NCI-H187 (cell line): ENCODE measurements at places on chromosomes 7 and 10.

DNA sequence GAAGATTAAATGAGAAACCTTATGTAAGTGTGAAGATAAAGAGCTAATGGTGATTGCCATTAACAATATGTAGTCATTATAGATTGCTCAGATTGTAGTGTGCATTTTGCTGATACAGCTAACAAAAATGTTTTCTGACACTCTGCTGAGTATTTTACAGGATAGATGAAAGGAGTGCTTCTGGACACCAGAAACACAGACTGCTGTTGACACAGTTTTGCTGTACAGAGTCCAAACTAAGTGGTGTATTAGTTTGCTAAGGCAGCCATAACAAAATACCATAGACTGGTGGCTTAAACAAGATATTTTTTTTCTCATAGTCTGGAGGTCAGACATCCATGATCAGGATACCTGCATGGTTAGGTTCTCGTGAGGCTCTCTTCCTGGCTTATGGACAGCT, 2.2 kb downstream of the SMC3 start:
- DNase-seq = no peak

GRCh38 chr7:137942484-137943115, 59.3 kb downstream of the CREB3L2 start:
- no peak for DNase-seq

- no peak for DNase-seq
These were observed 8.3 kb upstream of the LOXL4 start for GRCh38 chr10:98276311-98276710.

GRCh38 chr7:114653364-114654088, 238.9 kb downstream of the FOXP2 start:
- peak; percentile 83 for DNase-seq

- no peak for DNase-seq
These were observed 58.5 kb downstream of the GRID1 start for GRCh38 chr10:86308056-86308455.

GRCh38 chr7:152516216-152516615, 80.4 kb upstream of the KMT2C start:
- no peak for DNase-seq

GRCh38 chr10:64855941-64856340, 1334.7 kb downstream of the REEP3 start:
- no peak for DNase-seq

DNA sequence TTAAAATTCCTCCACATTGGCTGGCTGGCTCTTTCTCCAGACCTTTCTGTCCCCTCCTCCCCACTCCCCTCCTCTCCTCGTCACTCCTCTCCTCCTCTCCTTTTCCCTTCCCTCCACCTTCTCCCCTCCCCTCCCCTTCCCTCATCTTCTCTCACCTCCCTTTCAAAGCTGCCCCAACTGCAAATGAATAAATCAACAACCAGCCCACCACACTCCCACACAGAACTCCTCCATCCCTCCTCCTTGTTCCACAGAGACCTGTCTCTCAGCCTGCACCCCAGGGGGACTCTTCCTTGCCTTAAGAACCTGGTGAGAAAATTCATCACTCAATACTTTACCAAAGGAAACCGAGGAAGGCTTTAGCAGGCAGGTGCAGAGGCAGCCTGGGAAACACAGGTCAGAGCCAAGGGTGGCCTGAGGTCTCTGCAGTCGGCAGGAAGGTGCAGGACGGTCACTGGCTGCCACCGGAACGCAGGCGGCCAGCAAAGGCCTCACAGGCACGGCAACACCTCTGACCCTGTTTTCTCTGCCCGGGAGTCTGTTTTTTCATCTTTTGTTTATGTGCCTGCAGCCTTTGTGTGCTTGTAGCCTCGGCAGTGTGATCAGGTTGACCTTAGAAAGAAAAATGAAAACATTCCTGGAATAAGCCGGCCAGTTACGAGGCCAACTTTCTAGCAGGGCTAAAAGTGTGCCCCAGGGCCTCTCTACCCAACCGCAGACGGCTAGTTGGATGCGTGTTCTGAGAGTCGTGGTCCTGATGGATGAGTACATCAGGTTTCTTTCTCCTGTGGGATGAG, 207.6 kb upstream of the KLF6 start:
- DNase-seq = no peak

- no peak for DNase-seq
These were observed 8.0 kb downstream of the PSD start for GRCh38 chr10:102410429-102411073.

DNA sequence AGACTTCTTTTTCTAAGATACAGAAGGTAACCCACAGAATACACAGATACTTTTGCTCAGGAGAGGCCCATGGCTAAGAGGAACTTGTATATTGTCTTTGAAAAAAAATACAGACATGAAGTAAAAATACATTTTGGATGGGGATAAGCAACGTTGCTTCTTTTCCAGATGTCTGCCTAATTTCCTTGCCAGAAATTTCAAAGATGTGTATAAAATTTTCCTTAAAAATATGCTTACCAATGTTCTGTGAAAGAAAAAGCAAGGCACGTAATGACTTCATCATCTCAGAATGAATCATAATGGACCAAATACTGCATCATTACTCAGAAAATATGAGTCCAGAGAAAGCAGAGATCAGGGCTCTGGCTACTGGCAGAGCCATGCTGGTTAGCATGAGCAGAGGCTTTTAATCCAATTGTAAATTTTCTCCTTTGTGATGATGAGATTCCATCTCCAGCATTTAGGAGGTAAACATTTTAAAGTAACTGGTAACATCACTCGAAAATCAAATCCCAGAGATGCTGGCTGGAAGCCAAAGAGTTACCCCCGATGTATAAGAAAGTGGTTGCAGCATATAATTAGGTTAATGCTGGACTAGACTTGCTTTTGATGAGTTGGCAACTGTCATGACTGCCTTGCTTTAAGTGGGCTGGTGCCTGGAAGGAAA, 272.5 kb downstream of the SEMA3A start:
- DNase-seq = no peak

DNA sequence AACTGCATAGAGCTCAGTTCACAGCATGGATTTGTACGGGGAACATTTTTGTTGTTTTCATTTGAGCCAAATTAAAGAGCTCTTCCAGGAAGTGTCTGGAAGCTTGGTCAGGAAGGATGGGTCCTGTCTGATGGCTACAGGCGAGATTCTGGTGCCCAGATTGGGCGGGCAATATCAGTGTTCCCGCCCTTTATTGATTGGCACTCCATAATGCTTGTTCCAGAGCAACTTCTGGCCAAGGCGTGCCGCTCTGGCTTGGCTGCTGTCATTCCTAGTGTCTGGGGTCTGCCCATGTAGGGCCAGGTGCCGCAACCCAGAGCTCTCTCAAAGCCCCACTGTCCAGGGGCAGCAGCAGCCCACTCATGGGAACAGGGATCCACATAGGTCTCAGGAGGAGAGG, 45.9 kb downstream of the RAMP3 start:
- no peak for DNase-seq

GRCh38 chr7:152363798-152364197, 72.0 kb downstream of the KMT2C start:
- DNase-seq = no peak

GRCh38 chr7:45196374-45196773, 38.8 kb downstream of the RAMP3 start:
- DNase-seq = no peak

DNA sequence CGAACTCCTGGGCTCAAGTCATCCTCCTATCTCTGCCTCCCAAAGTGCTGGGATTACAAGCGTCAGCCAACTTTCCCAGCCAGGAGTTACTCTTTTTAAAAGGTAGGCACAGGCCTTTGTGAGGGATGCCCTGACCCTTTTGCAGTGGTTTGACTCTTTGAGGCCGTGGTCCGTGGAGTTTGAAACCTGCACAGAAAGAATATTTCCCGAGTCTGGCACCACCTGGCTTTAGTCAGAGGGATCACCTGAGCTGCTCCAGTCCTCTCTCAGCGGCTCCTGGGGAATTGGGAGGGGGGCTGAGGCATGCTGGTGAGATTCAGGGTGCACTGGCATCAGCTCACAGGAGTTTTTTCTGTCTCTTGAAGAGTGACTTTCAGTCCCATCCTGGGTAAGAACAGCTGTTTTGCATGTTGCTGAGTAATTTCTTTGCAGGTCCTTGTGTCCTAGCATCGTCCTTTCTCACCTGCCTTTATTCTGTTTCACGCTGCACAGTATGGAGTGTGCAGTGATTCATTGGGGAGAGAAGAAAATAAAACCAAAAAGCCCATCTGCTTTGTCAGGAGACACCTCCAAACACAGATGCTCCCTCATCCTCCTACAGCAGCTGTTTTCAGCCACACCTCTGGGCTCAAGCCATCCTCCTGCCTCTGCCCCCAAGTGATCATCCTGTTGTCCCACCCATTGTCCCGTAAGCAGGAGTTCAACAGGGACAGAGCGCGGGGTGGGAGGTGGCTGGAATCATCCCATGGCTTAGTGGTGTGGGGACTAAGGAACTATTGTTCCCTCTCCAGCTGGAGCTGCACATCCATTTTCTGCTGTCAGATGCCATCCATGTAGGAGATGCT, 284.7 kb downstream of the CAMK1D start:
- no peak for DNase-seq

DNA sequence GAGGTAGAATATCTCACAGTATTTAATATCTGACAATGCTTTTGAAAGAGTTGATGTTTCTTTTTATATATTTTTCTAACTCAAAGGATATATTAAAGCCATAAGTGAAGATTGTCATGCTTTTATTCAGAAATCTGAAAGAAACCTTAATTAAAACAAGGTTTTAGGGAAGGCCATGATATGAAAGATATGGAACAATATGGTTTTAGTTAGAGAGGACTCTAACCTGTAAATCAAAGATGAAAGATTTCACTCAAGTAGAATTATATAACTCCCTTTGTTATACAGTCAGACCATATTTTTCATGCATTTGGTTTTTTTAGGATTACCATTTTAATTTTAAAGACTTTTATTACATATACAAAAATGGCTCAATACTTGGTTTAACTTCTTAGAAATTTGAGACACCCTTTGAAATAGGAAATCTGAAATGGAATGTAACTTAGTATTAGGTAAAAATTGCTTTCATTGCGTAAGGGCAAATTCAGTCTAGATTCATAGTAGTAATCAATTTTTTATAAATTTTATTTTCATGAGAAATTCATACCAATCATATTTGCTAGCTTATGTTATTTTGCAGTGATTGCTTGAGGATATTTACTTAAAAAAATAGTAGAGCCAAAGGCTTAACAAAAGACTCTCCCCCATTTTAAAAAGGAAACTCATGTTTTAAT, 119.8 kb downstream of the TWIST1 start:
- no peak for DNase-seq

DNA sequence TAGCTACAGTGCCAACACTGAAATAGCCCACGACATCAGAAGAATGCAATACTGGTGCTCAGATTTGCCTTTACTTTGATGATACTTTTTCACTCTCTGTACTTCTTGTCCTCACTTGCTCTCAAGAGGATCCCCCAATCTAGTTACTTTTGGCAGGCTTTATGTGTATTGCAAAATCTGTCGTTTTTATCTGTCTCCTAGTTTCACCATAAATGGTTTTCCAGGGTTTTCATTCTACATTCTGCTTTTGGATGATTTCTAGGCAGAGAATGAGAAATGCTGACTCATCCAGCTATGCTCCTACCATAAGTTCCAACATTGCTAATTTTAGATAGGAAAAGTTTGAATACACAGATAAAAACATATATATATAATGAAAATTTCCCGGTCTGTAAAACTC, 659.5 kb upstream of the NRG3 start:
- DNase-seq = no peak

DNA sequence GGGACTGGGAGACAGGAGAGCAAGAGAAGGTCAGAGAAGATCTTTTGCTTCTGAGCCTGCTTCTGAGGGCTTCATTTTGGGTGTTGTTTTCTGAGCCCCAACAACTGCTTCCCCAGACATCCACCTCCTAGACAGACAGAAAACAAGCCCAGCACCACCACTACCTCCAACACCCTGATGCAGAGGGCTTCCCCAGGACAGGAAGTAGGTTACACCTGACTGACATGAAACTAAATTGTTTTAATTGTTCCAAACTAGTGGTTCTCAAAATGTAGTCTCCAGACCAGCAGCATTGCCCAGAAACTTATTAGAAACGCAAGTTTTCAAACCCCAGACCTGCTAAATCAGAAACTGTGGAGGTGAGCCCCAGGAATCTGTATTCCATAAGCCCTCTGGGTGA, 163.6 kb upstream of the KMT2E start:
- no peak for DNase-seq

GRCh38 chr7:69032848-69033247, 565.4 kb upstream of the AUTS2 start:
- DNase-seq = peak; percentile 77

- DNase-seq = no peak
These were observed 26.0 kb downstream of the BNIP3 start for GRCh38 chr10:131955591-131956340.

DNA sequence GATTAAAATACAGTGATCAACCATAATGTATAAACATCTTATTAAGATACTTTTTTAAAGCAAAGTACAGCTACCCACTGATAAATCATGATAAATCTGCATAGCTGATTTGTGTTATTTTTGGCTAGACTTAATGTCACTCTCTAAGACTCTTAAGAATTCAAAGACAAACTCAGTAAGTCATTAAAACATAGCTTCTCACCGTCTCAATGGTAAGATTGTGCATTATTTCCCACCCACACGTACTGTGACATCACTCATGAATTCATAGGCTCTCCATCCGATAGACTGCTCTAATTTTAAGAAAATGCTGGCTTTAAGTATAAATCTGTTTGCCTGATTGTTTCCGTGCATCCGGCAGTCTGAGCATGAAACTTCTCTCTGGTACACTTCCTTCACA, 266.1 kb downstream of the GLI3 start:
- DNase-seq = no peak

DNA sequence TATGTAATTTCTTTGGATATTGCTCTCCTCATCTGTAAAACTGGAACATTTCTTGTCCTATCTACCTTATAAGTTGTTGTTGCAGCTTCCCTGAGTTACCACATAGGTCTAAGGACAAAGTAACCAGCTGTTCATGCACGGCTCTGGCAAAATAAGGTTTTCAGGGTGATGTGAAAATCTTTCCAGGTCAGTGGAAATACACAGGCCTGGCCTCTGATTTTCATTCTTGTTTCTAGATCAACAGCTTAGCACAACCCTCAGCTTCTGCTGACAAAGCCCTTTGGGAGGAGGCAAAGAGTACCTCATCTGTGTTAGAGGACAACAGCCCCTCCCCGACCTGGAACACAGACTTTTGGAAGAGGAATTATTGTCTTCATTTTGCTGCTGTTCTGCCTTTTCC, 117.5 kb upstream of the AGK start:
- DNase-seq = no peak

GRCh38 chr10:93968540-93968945, 25.2 kb upstream of the PLCE1 start:
- DNase-seq = no peak

DNA sequence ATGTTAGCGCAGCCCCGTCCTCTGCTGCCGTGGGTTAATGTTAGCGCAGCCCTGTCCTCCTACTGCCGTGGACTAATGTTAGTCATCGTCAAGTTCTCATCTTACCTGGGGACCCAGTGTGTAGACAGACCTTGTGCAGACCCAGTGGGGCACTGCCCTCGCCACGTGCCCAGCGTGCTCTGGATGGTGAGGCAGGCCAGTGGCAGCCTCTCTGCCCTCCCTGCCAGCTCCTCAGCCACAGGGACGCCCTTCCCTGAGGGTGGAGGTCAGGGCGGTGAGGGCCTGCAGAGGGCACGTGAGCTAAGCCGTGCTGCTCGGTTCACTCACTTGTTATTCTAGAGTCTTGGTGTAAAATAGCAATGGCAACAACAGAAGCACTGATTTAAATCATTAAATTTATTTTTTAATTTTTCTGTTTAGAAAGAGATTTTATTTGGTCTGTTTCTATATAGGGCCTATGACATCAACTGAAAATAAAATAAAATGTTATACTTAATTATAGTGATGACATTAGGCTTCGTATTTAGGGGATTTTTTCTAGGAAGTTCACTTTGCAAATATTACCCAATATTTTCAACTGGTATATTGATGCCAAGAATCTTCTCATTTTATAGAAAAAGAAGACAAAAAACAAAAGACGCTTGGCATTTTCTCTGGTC, 48.4 kb downstream of the NKX6-2 start:
- no peak for DNase-seq
